ENCODE measurements at places on chromosomes 11 and 22.

- DNase-seq = no peak
Measured at GRCh38 chr11:57336111-57336666, 497 bp upstream of the SSRP1 start.

GRCh38 chr11:124123622-124124021 is 8.4 kb downstream of the VWA5A start:
- DNase-seq = no peak

DNA sequence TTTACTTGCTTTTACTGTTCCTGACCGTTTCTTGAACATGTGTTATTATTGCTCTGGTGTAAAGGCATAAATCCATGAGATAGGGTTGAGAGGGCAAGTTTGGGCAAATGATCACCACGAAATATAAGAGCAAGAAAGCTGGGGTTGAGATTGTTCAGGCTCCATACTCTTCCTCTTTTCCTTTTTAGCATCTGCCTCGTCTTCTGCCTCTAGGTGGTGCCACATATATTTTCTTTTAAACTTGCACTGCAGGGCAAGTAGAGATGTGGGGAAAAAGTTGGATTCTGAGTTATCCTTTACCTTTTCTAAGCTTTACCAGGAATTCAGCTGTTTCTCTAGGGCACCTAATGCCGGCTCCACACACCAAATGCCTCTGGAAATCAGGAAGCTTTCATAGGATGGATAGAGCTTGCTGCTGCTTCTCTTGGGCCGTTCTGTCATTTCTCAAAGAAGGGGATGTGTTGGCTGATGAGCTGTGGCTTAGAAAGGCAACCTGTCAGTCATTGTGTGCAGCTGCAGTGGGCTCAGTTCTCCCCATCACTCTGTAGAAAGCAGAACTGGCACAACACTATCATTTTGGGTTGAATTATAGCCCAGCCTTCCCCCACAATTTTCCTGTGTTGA is 98.2 kb downstream of the LDLRAD3 start:
- DNase-seq = no peak

- no peak for DNase-seq
Measured at GRCh38 chr11:112932593-112932992, 28.6 kb upstream of the NCAM1 start.

DNA sequence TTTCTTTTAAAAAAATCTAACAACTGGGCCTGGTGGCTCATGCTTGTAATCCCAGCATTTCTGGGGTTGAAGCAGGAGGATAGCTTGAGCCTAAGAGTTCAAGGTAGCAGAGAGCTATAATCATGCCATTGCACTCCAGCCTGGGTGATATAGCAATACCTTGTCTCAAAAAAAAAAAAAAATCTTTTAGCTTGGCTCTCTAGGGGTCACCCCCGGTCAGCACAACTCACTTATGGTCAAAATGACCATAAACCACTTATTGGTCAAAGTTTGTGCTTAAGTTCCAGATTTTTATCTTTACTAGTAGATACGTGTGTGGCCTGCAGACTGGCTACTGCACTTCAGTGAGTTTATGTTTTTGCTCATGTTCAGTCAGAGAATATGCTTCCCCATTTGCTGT is 6.3 kb upstream of the SPDYC start:
- no peak for DNase-seq

DNA sequence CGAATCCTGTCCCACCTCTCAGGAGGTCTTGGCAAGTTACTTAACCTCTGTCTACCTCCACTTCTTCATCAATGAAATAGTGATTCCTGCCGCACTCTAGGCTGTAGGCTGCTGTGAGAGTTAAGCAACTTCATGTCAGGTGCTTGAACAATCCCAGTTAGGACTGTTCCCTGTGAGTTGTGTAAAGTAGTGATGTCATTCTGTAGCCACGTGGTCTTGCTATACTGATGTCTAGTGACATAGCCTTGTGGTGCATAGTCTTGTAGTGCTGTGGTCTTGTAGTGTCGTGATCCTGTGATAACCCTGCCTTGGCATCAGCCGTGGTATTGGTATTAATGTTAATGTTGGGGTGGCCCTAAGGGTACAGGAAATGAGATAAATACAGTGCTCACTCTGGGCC is 30.3 kb upstream of the PRR5 start:
- no peak for DNase-seq

DNA sequence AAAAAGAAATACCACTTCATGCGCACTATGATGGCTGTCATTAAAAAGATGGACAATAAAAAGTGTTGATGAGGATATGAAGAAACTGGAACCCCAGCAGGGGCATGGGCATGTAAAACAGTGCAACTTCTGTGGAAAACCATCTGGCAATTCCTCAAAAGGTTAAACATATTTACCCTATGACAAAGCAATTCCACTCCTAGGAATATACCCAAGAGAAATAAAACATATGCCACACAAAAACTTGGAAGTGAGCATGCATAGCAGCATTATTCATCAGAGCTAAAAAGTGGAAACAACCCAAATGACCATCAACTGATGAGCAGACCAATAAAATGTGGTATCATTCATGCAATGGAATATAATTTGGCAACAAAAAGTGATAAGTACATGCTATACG is 50.1 kb downstream of the LRRC32 start:
- DNase-seq = no peak

DNA sequence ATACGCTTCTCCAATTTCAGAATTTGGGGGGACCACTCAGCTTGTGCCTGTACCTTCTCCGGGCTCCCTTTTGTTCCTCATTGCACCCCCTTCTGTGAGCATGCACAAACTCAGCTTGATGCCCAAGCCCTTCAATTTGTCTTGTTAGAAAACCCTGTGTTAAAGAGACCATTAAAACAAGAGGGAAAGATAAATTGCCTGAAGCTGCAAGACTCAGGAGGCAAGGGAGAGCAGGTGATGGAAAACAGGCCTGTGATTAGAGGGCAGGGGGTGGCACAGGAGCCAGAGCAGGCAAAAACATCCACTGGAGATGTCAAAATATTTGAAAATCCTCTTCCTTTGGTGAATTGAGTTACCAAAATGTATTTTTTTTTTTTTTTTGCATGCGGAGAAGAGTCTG is 121.7 kb downstream of the MIAT start:
- no peak for DNase-seq

GRCh38 chr11:124676386-124676785 is 2.7 kb downstream of the SPA17 start:
- DNase-seq = no peak

- no peak for DNase-seq
Measured at GRCh38 chr11:116335891-116336290, 436.9 kb downstream of the BUD13 start.

DNA sequence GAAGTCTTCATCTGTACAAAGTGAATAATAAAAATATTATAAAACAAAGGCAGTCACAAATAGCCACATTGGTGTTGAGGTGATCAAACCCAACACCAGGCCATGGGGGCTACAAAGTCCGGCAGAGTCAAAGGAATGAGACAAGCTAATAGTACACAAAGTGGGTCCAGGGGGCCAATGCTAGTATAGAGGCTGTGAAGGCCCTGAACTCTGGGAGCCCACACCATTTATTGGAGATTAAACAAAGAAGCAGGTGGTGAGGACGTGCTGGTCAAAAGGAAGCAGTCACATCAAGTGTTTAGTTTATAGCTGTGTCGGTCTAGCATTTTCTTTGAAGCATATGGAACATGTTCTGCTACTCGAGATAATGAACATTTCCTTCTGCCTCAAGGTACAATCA is 58.6 kb upstream of the CCT8L2 start:
- DNase-seq = no peak

GRCh38 chr11:111978028-111978771 is 41.1 kb downstream of the DIXDC1 start:
- DNase-seq = no peak

DNA sequence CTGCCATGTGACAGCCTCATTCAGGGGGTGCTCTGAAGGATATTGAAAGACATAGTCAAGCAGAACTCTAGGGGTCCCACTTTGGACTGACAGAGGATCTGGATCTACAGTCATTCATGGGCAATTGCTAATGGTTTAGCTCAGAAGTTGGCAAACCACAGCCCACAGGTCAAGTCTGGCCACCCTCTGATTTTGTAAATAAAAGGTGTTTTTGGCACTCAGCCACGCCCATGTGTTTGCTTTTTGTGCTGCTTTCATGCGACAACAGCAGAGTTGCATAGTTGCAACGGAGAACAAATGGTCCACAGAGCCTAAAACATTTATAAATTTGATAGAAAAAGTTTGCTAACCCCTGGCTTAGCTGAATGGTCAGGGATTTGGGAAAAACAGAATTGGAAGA is 41.7 kb downstream of the RPS6KA4 start:
- no peak for DNase-seq

DNA sequence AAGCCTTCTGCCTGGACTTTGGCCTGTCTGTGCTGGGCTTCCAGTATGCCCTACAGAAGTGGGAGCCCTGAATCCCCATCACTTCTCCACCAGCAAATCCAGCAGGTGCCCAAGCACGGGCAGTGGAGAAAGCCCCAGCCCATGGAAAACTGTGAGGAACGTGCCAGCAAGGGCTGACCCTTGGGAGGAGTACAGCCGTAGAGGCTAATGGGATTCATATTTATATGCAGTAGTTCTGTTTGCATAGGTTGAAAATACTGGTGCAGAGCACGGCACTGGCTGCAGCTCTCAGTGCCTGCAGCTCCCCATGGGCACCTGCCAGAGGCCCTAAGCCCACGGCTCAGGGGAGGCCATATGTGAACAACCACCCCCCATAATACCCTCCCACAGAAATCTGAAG is 10.1 kb downstream of the NAGA start:
- DNase-seq = no peak

GRCh38 chr11:67267188-67268080 is 1.2 kb downstream of the GRK2 start:
- no peak for DNase-seq

- DNase-seq = peak; percentile 37
Measured at GRCh38 chr22:50581950-50582492, 628 bp downstream of the CHKB start.

- DNase-seq = no peak
Measured at GRCh38 chr11:64878223-64878493, 263 bp downstream of the EHD1 start.

- DNase-seq = no peak
Measured at GRCh38 chr22:28560046-28560742, 119.4 kb downstream of the TTC28 start.

DNA sequence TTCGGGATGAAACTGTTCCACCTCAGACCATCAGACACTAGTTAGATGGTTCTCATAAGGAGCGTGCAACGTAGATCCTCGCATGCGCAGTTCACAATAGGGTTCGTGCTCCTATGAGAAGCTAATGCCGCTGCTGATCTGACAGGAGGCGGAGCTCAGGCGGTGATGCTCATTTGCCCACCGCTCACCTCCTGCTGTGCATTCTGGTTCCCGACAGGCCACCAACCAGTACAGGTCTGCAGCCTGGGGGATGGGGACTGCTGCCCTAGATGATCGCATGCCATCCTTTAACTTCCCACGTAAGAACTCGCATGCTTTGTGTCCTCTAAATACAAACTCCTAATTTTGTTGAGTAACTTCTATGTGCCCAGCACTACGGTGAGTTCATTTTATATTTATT is 62.6 kb downstream of the EFCAB6 start:
- DNase-seq = no peak

DNA sequence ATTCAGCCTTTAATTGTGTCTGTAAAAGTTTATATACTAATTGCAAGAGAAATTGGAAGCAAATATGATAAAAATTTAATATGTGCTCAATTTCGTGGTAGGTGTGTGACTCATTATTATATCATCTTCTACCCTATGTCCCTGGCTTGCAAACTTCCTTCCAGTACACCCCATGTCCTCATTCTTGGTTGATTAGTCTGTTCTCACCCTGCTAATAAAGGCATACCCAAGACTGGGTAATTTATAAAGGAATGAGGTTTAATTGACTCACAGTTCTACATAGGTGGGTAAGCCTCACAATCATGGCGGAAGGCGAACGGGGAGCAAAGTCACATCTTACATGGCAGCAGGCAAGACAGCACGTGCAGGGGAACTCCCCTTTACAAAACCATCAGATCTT is 11.9 kb downstream of the MRGPRX3 start:
- DNase-seq = no peak

GRCh38 chr11:70105755-70106571 is 27.8 kb downstream of the ANO1 start:
- DNase-seq = no peak

GRCh38 chr22:47094861-47095330 is 332.4 kb downstream of the TBC1D22A start:
- DNase-seq = no peak

- no peak for DNase-seq
Measured at GRCh38 chr11:56842814-56843794, 94.6 kb upstream of the OR9G4 start.

DNA sequence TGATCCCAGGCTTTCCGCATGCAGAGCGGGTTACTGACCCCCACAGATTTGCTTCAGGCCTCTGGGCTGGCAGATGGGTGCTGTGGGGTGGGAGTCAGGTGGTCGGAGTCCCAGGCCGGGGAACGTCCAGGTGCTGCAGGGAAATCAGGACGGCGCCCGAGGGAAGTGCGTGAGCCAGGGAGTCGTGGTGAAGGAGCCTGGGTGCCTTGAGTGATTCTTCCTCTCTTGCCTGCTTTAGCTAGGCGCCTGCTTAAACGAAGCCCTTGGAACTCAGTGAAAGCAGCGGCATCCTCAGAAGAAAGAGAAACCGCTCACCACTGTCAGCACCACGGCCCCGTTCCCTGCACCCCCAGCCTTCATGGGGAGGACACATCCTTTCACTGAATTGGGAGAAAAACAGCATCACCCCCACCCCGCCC is 455.6 kb downstream of the BRD1 start:
- no peak for DNase-seq

DNA sequence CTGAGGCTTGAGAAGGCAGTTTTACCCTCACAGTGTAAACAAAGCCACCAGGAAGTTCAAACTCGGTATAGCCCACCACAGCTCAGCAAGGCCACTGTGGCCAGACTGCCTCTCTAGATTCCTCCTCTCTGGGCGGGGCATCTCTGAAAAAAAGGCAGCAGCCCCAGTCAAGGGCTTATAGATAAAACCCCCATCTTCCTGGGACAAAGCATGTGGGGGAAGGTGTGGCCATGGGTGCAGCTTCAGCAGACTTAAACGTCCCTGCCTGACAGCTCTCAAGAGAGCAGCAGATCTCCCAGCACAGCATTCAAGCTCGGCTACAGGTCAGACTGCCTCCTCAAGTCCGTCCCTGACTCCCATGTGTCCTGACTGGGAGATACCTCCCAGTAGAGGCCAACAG is 69.7 kb downstream of the TTC28 start:
- DNase-seq = no peak

GRCh38 chr11:765025-765801 is 12.1 kb downstream of the GATD1 start:
- DNase-seq = peak; percentile 56

DNA sequence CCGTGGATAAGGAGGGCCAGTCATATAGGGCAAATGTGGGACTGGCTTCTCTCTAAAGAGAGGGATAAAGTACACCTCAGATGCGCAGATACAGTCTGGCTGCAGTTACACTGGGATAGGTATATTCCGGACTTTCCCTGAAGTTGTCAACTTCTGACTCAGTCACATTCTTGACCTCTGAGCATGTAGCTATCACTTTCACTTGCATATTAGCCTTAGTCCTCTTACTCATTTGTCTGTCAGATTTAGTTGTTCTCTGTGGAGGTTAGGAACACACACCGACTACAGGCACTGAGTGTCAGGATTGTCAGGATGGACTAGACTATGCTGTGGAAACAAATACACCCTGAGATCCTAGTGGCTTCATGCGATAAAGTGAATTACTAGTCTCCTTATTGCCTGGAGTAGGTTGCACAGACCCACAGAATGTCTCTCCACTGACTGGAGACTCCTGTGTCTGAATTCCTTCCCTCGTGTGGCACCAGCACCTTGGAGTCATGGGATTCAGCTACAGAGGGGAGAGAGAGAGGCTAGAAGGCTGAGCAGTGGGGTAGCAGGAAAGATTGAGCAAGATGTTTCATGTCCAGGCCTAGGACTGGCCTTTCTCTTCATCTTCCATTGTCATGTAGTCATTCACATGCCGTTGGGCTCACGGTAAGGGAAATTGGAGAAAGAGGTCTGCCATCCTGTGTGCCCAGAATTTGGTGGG is 654.3 kb downstream of the NTM start:
- no peak for DNase-seq

Data from activated T-cell treated with anti-CD3 and anti-CD28 coated beads for 48 hours (primary cell).